Central memory CD8-positive, alpha-beta T cell (primary cell): ENCODE measurements at places on chromosomes 1 and 21.

GRCh38 chr1:150302902-150303301 lies 9.2 kb downstream of the MRPS21 start:
- no peak for DNase-seq

DNA sequence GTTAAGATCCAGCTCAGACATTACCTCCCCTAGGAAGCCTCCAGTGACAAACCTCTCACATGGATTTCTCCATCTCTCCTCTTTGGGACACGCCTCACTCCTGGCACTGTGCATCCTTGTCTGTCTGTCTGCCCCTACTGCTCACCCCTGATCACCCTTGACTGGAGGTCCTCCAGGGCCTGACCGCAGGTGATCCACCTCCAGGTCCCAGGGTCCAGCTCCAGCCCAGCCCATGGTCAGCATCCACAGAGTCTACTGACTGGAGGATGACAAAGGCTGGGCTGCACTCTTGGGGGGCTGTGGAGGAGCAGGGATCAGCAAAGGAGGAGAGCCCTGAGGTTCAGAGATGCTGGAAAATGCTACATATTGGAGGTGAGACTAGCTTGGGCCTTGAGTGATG lies 65.8 kb downstream of the BEND5 start:
- no peak for DNase-seq

- DNase-seq, result no peak
These were observed 136.4 kb downstream of the AKT3 start for GRCh38 chr1:243713470-243714186.

DNA sequence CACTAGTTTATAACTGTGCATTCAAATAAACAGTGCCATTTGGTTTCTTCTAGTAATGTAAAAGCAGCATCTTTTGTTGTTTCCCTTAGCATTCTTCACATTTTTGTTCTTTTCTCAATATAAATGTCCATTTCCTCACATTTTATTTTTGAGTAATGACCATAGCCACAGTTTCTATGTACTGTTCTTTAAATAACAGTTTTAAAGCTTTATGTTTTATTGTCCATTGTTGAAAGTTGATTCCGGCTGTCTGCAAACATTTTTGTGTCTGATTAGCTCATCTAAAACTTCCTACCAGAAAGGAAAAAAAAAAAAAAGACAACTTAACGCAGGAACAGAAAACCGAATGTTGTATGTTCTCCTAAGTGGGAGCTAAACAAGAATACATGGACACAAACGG lies 139.7 kb downstream of the MAGI3 start:
- no peak for DNase-seq

- no peak for DNase-seq
These were observed 139.8 kb downstream of the PGBD5 start for GRCh38 chr1:230286166-230286889.

GRCh38 chr1:245946905-245947304 lies 560.2 kb downstream of the SMYD3 start:
- DNase-seq, result no peak

DNA sequence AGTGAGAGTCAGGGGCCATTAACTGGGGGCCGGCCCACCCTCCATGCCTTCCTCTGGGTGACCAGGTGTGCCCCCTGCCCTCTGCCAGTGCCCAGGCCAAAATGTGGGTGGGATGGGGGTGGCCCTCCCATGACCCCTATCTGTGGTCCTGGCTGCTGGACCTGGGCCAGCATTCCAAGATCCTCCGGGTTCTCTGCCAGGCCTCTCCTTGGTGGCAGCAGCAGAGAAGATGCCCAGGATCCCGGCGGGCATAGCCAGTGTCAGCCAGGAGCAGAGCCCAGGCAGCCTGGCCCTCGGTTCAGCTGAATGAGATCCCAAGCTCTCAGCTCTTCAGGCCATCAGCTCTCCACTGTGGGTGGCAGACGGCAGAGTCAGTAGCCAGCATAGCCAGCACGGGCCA lies 31.3 kb upstream of the ACTRT2 start:
- no peak for DNase-seq

GRCh38 chr21:44461464-44462001 lies 6.2 kb downstream of the LRRC3 start:
- DNase-seq, result no peak

GRCh38 chr1:51061231-51061918 lies 40.7 kb upstream of the C1orf185 start:
- no peak for DNase-seq

GRCh38 chr1:217718873-217719272 lies 87.7 kb downstream of the SPATA17 start:
- DNase-seq, result no peak

GRCh38 chr1:91245435-91245834 lies 159.2 kb downstream of the HFM1 start:
- no peak for DNase-seq

DNA sequence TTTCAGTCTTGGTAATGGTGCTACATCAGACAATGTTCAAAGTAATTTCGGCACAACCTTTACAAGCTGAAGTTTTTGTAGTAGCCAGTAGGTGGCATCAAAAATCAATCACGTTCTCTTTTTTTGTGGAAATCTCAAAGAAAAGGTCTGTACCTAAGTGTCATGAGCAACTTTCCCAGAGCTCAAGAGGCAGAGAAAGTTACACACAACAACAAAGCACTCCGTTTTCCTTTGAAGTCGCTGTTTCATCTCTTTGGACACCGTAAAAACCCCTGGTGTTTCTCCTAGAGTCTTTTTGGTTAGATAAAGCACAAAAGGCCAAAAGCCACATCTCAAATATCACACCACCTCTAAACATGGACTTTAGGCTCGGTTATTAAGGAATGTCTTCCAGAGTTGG lies 131.6 kb downstream of the LHX8 start:
- no peak for DNase-seq

DNA sequence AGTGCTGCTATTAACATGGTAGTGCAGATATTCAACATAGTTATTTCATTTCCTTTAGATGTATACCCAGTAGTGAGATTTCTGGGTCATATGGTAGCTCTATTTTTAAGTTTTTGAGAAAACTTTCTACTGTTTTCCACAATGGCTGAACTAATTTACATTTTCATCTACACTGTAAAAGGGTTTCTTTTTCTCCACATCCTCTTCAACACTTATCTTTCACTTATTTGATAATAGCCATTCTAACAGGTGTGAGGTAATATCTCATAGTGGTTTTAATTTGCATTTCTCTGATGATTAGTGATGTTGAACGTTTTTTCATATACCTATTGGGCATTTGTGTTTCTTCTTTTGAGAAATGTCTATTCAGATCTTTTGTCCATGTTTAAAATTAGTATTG lies 149.8 kb downstream of the PDE4B start:
- DNase-seq, result no peak

- no peak for DNase-seq
These were observed 60.0 kb upstream of the AJAP1 start for GRCh38 chr1:4594286-4594991.

GRCh38 chr1:222168621-222169020 lies 379.3 kb downstream of the HHIPL2 start:
- DNase-seq, result no peak

GRCh38 chr1:145886816-145887215 lies 1.1 kb upstream of the ANKRD35 start:
- DNase-seq, result no peak

DNA sequence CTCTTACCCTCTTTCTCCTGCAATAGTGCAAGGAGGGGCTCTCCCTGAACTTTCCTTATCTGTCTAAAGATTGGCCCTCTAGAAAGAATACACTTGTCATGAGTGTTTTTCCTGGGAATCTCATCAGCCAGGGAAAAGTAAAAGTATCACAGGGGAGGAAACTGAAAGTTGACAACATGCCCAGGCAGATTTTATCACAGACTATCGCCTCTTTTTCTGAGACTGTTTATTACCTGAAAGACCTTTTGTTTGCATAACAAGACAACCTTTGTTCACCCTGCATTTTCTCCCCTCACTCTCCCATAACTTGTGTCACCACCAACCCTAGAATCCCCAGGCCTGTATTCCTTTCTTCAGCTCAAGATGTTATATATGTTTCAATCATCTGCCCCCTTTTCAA lies 794.7 kb upstream of the ADAMTS5 start:
- no peak for DNase-seq

DNA sequence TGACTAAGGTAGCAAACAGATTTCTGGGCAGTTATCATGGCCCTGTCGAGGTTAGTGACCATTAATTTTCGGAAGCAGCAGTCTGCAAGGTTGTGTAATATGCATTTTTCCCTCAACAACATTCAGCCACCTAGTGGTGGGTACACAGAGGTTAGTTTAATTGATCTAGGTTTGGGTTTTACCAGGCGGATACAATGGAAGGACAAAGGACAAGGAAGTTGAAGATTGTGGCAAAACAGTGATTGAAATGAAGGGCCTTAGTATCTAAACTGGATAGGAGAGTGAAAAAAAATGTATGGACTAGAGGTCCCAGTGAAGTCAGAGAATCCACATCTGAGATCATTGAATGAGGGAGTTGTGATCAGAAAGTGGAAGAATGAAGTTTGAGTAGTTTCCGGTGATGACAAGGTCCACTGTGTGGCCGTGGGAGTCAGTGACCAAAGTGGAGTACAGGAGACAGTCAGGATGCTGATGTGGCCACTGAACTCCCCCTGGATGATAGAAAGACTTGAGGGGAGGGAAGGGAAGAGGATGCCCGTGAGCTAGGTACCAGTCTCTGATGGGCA lies 2.8 kb downstream of the ARMH1 start:
- no peak for DNase-seq

- DNase-seq, result no peak
These were observed 49.2 kb downstream of the S100B start for GRCh38 chr21:46555678-46556077.
